Stimulated activated CD4-positive, alpha-beta T cell treated with anti-CD3 and anti-CD28 coated beads, Interleukin-1b, Interleukin-23, amount 100 ng/mL, for 1 hour (primary cell): ENCODE measurements at places on chromosomes 11 and 22.

GRCh38 chr11:69333149-69333710 is 39.3 kb downstream of the MYEOV start:
- no peak for DNase-seq

DNA sequence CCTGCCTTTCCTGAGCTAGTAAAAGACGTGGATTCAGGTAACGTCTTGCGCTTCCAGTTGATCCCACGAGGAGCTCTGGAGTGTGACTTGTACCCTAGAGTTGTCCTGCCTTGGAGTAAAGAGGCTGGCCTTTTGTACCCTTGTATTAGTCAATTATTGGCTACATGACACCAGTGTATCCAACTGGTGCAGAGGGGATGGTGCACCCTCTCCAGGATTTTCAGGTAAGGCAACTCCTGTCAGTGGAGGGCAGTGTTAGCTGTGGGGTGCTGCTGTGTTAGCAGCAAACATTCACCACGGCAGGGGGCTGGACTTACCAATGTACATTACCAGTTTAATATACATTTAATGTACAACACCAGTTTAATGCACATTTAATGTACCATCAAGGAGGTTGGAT is 233.5 kb downstream of the MIAT start:
- no peak for DNase-seq

DNA sequence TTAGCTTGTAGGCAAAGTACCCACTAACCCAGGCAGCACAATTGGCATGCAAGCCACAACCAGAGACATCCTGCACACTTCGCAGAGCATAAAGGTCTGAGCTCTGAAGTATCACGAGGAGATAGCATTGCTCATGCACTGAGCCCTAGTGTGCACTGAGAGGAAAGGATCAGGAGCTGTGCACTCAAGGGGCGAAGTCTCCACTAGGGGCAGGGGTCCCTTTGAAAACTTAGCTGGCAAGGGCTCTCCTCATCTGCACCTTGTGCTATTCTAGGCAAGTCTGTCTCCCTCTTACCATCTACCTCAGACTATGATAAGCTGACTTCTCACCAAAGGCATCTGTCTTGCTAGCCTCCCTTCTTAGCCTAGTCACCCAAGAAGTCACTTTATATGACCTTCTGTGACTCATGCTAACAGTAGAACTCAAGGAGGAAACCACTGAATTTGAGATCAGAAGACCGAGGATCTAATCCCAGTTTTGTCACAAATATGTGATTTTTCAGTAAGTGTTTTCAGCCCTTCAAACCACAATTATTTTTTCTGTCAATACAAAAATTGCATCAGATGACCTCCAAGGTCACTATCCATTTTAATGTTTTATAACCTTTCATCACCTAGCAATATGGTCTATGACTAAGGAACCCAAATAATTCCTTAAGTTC is 1078.0 kb downstream of the NTM start:
- no peak for DNase-seq

DNA sequence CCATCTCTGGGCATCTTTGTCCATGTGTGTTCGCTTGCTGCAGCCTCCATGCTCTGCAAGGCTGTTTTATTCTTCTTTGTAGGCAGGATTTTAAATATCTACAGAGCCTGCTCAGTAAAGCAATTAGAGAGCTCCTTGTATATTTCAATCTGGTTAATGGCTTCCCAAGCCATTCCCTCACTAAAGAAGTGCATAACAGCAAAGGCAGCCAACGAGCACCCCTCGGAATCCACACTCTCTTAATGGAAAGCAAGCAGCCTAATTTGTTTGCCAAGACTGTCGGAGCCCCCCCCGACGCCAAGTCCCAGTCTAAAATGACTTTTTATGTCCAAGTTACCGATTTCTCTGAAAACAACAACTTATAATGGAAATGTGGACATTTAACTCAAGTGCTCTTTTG is 123.6 kb downstream of the ARL14EP start:
- DNase-seq: no peak

GRCh38 chr22:20741634-20742581 is 32.0 kb upstream of the SERPIND1 start:
- DNase-seq: peak; percentile 15

- DNase-seq: no peak
These were observed 7.4 kb downstream of the SCARF2 start for GRCh38 chr22:20430101-20430719.

DNA sequence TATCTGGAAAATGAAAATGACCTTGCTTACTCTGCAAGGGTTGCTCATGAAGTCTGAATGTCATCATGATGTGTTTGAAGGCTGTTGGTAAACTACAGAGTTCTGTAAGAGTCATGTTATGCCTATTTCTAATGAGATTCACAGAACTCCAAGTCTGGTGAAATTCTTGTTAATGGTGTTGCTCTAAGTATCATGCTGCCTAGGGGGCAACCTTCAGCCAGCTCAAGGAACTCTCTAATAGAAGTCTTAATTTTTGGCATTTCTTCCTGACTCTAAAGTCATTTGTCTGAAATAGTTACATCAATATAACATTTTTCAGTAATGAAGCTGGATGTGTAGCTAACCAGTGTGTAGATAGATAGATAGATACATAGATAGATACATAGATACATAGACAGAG is 302.8 kb downstream of the FAT3 start:
- DNase-seq: no peak

GRCh38 chr22:43689356-43689755 is 122.7 kb downstream of the EFCAB6 start:
- DNase-seq: no peak

DNA sequence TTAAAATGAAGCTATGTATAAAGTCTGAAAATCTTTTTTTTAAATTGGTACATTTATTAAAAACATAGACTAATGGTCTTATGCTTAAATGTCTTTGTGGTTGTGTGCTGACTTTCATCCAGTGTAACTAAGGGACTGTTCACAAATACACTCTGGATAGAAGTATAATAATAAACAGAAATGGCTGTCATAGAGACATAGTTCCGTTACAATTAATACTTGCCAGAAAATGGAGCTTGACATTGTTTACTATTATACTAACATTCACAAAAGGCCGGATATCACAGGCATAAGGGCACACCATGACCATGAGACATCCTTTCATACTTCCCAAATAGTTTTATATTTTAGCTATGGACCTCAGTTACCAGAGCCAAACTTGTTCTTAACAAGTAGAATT is 161.3 kb downstream of the DDX10 start:
- no peak for DNase-seq

DNA sequence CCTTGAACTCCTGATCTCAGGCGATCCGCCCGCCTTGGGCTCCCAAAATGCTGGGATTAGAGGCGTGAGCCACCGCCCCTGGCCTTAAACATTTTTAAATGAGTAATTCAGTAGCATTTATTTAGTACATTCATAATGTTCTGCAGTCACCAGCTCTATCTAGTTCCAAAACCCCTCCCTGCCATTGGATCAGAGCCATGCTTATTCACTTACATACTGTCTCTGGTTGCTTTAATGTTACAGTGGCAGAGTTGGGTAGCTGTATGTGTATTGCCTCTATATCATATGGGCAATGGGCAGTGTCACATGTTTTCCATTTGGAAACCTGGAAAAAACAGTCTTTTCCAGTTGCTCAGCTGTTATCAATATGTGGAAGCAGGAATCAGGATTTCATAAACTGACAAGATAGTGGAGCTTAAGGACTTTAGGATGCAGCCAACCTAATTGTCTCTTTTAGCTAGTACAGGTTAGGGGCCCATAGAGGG is 10.5 kb downstream of the COA4 start:
- DNase-seq: no peak
